ENCODE measurements at places on chromosomes 5 and 9.

- DNase-seq = no peak
Observed at GRCh38 chr9:76626141-76626540, 138.1 kb upstream of the PCA3 start.

GRCh38 chr5:33267801-33268200, 173.0 kb upstream of the TARS1 start:
- DNase-seq = no peak

DNA sequence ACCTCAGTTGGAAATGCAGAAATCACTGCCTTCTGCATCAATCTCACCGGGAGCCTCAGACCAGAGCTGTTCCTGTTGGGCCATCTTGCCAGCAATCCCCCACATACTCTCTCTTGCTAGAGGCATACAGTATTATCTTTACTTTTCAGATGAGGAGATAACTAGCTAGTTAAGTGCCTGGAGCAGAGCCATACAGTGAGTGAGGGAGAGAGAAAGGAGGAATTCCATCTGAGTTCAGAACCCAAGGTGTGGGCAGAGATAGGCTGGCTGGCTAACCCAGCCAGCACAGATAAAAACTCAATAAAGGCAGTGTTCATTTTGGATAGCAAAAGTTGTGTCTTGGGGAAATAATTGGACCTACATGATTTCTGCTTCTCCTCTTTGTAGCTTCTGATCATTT, 268.0 kb upstream of the KIF2A start:
- no peak for DNase-seq

DNA sequence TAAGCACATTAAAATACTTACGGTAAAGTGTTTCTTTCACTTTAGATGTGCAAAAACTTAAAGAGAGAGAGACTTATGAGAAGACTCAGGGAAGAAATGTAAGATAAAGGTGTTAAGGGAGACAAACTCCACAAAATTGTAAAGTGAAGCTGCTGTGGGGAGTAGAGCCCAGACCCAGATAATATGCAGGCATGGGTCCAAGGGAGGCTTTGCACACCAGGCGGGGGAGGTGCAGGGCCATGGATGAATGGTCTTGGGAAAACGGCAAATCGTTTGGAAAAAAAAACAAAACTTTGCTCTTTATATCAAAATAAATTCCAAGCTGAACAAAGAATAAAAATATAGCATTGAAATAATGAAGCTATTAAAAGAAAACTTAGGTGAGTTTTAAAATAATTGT, 9.1 kb downstream of the SYK start:
- no peak for DNase-seq

GRCh38 chr5:16245249-16245648, 65.7 kb upstream of the MARCHF11 start:
- no peak for DNase-seq

- no peak for DNase-seq
Observed at GRCh38 chr5:101783241-101784013, 512.7 kb downstream of the SLCO4C1 start.

- peak; percentile 61 for DNase-seq
Observed at GRCh38 chr5:132102101-132102701, 28.6 kb downstream of the CSF2 start.

GRCh38 chr5:125190232-125191087, 444.0 kb upstream of the ZNF608 start:
- no peak for DNase-seq

DNA sequence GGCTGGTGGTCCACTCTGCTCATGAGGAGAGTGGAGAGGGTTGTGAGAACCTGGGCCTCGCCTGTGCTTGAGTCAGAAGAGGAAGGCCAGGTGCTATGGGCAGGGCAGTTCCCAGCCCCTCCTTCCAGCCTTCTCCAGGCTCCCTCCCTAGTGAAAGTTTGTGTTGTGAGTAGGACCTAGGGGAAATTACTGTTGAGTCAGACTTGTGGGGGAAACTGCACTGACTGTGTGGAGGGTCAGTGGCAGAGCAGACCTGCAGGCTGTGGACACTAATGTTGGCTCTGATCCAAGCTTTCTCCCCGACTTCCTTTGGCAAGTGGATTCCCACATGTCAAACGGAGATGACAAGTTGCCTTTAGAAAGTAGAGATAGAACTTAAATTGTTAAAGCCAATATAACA, 102.6 kb downstream of the ARHGAP26 start:
- DNase-seq = no peak

- DNase-seq = no peak
Observed at GRCh38 chr5:145586661-145587307, 248.4 kb downstream of the PRELID2 start.

DNA sequence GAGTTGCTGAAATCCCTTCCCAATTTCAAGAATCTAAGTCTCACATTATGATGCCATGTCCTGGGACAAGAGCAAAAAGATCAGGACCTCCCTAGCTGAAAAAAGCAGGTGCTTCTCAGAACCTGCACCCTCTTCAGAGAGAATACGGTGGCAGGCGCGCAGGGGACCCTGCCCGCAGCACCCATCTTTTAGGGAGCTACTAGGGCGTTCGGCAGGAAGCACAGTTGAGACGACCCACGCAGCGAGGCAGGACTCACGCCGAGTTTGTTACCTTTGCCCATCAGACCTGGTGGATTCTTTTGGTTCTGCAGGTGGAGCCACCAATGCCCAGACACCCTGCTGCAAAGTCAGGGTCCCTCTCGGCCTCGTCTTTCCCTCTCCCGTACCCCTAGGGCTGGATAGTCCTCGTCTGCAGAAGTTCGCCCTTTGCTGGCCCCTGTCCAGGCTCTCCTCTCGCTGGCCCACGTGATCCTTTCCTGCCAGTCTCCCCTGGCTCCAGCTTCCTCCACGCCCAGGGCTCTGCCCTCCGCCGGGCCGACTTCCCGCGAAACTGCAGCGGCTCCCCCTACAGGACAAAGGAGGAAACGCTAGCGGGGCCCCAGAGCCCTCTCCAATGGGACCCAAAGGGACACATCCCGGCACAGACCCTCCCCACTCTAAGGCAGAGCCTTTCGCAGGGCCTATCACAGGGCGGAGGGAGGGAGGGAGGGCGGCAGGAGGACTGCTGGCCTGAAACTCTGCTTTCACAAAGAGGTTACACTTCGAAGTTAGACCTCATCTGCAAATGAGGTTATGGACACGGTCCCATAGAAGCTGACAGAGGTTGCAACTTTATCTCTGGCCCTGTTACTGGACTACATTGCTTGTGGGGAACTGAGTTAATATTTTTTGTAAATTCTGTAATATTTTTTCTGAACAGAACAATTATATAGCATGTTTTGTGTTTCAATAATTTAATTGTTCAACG, 28.8 kb downstream of the TMEM174 start:
- DNase-seq = peak; percentile 73

GRCh38 chr5:178361657-178362445, 129.2 kb upstream of the PHYKPL start:
- no peak for DNase-seq

GRCh38 chr9:883011-883410, 41.5 kb downstream of the DMRT1 start:
- no peak for DNase-seq

DNA sequence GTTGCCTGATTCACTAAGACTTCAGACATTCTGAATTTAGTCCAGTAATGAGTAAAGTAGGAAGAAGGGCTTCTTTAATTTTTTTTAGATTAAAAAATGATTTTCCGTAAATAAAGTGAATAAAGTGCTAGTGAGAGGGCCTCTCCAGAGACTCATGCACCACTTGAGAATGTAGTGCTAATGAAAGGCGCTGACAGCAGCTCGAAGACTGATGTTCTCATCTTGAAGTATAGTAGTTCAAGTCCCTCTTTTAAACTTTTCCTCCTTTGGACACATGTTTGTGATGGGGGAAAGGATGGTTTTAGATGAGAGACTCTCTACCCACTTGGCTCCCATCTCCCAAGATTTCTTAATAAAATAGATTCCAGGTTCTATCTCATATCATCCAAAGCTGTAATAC, 48.5 kb downstream of the G3BP1 start:
- DNase-seq = no peak

GRCh38 chr5:96146675-96147074, 185.0 kb upstream of the ELL2 start:
- no peak for DNase-seq

DNA sequence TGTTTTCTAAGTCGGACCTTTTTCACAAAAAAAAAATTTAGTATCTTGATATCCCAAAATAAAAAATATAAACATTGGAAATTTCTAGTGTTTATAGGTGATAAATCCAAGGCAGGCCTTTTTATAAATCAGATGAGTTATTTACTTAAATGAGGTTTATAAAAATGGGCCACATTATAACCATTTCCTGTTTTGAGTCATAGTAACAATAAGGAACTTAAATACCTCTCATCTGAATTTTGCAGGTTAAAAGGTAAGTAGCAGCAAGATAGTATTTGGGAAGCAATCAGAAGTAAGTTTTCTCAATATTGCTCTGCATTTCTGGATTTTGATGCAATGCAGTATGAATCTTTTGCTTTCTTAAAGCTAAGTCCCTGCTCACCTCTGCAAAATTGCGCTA, 3.9 kb downstream of the SPTAN1 start:
- no peak for DNase-seq

DNA sequence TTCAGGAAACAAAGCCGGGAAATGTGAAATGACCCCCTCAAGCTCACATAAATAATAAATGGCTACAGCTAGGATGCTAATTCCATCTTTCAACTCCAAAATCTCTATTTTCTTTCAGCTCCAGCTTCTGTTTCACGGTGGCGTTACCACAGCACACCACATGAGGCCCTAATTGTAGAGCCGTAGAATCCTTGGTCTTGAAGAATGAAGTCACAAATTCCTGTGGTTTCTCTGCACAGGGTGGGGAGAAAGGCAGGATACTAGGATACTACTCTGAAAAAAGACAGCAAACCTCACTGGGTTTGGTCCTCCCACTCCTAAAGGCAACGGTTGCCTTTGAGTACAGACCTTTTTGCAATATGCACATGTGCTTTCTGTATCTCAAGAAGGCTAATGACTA, 13.9 kb upstream of the RARS1 start:
- no peak for DNase-seq

GRCh38 chr9:137411645-137412380, 11.1 kb downstream of the EXD3 start:
- peak; percentile 75 for DNase-seq

- peak; percentile 83 for DNase-seq
Observed at GRCh38 chr9:121545875-121546423, 46.3 kb upstream of the GGTA1 start.

- no peak for DNase-seq
Observed at GRCh38 chr5:4659851-4660250, 480.3 kb upstream of the ADAMTS16 start.

- DNase-seq = no peak
Observed at GRCh38 chr5:56480078-56480704, 247.1 kb upstream of the ANKRD55 start.

GRCh38 chr5:28850320-28850921, 1812.0 kb upstream of the CDH9 start:
- no peak for DNase-seq

GRCh38 chr5:91174396-91174795, 208.7 kb downstream of the ARRDC3 start:
- DNase-seq = no peak

GRCh38 chr5:35227720-35228119, 2.6 kb downstream of the PRLR start:
- DNase-seq = no peak

GRCh38 chr5:169670769-169671525, 33.9 kb downstream of the DOCK2 start:
- DNase-seq = no peak

- DNase-seq = no peak
Observed at GRCh38 chr5:65292196-65292595, 189.5 kb downstream of the ADAMTS6 start.

- no peak for DNase-seq
Observed at GRCh38 chr9:68455451-68455850, 85.2 kb downstream of the TMEM252 start.

GRCh38 chr5:137114529-137114928, 384.6 kb downstream of the SPOCK1 start:
- no peak for DNase-seq

DNA sequence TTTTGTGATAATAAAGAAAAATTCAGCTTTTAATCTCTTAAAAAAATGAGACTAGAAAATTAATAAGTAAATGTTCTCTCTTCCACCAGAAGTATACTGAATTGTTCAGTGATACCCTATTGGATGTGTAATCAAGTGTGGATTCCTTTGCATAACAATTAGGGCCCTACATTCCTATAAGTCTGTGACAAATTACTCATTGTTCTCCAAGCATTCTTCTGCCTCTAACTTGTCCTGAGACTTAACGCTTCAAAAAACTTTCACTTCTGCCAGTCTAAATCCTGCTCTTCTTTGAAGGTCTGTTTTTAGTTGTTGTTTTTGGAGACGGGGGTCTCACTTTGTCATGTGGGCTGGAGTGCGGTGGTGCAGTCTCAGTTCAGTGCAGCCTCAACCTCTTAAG, 9.2 kb upstream of the DDX46 start:
- DNase-seq = no peak

DNA sequence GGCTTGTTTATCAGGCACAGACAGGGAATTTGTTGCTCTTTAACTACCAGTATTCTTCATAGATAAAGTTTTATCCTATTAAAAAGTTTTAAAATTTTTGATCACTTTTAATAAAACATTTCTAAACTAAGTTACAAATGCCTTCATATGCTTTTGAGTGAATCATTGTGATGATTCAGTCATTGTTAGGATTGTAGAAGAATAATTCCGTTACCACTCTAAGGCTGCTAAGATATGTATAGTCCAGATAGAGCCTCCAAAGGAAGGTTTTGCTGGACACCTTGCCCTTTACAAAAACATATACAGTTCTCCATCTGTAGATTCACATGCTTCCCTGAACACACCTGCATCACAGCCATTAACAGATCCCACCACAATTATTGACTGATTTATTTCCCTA, 233.7 kb downstream of the SPOCK1 start:
- DNase-seq = no peak

- DNase-seq = no peak
Observed at GRCh38 chr9:4020038-4020754, 279.7 kb downstream of the GLIS3 start.

- no peak for DNase-seq
Observed at GRCh38 chr9:8825585-8826147, 1026.1 kb upstream of the DMAC1 start.

DNA sequence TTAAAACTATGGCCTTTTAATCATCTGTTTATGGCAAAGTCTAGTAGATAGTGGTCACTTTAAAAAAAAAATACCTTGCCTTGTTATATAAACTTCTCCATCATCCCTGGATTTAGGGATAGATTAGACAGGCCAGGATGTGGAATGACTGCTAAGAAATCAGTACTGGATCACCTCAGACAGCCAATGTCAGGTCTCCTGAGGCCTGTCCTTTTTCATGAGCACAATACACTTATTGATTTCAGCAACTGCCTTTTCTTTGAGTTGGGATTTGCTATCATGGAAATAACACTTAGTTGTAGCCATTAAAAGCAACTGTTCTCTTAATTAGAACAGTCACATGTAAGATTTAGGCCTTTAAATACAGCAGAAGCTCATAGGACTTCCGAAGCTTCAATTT, 77.9 kb downstream of the NLN start:
- no peak for DNase-seq
